ENCODE measurements at places on chromosomes 3 and 15. TPM values are rescaled to one million over a fixed set of nuclear protein-coding genes. Genes with fewer than 3 reads are reported as not detected.

Gene IQCF5
- not detected for total RNA-seq

Gene CLRN1
- total RNA-seq, result not detected

DNA sequence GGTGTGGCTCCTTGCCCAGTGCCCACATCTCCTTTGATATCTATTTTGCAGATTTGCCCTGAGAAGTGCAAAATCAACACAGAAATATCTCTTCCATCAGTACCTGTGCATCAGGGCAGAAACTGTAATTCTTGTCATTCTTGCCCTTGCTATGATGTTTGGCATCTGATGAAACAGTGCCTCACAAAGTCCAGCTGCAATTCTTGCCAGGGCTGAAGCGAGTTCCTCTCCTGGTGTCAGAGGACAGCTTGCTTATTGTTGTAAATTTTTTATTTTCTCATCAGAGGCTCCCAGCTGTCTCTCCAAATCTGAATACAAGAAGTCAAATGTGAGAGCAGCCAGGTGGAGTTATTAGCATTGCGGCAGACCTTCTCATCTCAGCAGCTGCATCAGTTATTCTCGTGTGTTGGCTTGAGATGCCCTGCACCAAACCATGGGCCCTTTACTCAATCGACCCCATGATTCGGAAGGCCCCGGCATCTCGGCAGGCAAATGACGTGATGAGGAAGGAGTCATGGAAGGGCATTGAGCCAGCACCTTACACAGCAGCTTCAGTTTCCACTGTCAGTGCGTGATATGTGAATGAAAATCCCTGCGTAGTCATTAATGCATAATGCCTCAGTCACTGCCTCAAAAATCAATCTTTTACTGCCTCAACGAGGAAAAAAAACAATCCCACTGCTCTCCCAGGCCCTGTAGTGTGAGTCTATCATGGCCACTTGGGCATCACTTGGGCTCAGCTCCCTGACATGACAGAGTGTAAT is 93.4 kb downstream of the CCNL1 start:
- no peak for DNase-seq

Gene AMIGO3
- total RNA-seq, result 0.89 TPM

DNA sequence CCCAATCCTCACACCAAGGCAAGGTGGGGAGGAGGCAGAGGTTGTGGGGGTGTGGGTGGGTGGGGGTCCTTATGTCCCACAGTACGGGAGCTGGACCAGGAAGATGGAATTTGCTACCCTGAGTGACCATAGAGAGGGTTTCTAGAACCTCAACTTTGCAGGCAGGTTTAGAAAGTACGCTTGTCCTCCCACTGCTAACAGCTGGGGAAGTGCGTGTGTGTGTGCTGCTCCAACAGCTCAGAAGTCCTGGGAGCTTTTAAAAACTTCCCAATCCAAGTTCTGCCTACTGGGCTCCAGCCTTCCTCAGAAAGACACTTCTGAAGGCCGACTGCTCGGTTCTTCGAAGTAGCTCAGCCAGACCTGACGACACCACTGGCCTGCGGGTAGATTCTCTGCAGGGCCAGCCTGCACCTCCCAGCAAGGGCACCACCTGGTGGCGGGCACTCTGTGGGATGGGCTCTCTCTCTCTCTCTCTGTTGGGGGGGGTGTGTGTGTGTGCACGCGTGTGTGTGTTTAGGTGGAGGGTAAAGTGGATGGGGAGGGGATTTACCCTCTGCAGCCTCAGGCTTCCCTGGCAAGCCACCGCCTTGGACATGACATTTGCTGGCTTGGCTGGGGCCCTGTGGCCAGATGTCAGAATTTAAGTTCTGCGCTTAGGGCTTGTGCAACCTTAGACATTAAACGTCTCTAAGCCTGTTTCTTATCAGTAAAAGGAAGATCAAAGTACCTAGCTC is 15.6 kb downstream of the TMEM158 start:
- DNase-seq, result peak; percentile 58

GRCh38 chr3:128354788-128355542 is 111.7 kb downstream of the DNAJB8 start:
- no peak for DNase-seq

DNA sequence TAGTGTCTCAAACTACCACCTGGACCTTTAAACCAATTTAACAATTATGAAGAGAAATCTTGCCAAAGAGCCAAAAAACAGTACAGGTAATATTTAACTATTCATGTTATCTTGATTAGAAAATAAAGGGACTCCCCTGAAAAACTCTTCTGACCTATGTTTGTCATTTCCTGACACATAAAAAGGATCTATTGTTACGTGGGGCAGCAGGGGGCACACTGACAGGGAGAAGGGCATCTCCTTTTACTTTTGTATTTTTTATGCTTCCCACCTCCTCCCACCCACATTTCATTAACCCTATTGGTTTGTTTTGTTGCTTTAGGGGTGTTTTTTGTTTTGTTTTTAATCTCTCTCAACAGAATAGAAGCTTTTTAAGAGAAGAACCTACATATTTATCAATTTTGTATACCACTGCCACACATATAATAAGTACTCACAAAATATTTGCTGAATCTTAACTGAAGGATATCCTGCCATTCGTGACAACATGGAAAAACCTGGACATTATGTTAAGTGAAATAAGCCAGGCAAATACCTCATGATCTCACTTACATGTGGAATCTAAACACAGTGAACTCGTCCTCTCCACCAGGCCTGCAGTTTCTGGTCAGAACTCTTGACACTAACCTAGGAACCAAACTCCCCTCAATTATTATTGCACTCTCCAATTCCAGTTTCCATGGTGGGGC is 17.7 kb downstream of the STAG1 start:
- no peak for DNase-seq

- no peak for DNase-seq
These were observed 156.7 kb downstream of the CHL1 start for GRCh38 chr3:353191-353739.

DNA sequence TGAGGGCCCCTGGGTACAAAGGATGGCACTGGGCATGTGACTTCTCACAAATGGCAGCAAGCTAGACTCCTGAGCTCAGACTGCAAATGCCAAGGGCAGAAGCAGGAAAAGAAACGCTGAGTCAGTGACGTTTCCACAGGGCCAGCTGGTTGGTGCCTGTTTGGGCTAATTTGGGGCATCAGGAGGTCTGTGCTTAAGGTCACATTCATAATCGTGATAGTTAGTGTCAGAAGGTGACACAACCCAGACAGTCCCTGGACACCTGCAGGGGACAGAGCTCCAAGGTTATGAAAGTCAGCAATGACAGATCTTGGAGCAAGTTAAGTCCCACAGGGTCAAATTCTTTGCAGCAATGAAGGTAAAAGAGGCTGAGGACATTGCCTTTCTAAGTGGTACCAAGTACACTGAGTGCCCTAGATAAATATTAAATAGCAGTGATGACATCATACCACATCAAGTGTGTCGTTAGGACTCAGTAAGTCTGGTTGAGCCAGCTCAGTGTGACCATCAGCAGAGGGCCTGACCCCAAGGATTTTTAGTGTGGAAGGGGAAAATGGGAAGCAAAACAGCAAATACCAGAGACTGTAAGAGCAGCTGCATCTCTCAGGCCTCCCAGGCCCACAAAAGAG is 556.9 kb upstream of the CFAP20DC start:
- no peak for DNase-seq

GRCh38 chr3:25025236-25025635 is 402.8 kb upstream of the RARB start:
- no peak for DNase-seq

DNA sequence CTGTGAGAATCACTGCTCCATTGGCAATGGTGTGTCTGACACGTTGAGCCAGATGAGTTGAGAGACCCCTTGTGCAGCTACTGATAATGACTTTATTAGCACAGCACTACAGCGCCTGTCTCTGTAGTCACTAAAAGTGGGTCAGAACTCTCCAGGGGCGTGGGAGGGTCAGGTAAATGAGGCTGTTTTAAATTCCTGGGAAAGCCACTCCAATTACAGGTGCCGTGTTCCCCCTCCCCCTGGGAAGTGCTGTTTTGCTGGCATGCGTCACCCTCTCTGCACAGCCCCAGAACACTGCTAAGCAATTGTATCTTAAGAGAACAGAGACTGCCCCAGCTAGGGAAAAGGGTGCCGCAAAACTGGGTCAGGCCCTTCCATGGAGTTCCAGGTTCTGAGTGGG is 21.5 kb upstream of the CPNE9 start:
- DNase-seq, result no peak

DNA sequence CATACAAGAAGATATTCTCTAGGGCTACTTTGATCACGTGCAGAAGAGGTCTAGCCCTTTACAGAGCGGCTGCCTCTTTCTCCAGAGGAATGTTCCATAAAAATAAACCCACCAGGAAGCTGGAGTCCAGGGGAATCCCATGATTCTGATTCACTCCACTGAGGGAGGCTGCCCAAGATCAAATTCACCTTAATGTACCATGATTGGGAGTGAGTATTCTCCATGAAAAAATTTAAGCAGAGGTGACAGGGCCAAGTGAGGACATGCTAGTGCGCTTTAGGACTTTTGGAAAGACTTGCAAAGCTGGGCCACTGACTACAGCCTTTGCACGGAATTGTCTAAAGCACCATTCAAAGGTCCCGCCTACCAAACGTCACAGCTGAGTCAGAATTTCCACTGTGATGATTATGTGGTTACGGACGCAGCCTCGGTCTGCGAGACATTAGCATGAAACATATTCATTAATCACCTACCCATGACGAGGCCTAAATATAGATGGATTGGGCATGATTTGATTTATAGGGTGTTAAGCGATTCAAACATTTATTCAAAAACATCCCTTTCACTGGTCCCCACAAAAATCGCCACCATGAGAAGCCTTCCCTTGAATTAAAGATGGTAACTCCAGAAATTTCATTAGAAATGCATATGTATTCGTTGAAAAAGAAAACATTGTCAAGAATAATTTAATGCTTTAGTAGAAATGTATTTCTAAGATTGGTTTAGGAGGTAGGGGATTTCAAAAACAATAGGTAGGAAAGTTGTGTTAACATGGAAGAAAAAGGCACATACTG is 152.6 kb downstream of the GREM1 start:
- no peak for DNase-seq

DNA sequence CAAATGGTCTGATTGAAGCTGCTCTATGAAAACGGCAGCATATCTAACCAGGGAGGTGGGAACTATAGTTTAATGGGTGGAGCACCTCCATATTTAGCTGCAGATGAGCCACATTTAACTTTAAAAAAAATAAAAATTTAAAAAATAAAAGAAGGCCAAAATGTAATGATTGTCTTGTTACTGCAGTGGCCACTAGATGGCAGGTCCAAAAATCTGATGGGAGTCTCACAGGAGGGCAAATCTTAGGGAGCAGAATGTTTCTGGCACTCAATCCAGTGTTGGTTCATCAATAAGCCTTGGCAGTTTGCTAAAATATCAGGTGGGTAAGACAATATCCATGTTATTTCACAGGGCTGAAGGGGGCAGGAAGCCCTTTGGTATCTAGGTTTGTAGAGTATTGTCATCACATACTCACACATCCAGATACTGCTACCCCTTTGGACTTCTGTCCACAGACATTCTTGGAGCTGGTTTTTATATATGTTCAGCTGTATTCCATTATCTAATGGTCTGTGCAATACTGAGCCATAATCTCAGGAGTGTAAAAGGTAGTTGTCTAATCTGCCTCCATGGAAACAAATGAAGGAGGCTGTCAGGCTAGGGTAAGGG is 233.3 kb downstream of the TIGIT start:
- no peak for DNase-seq

Gene GOLGA6B
- not detected for total RNA-seq

Gene HIGD2B
- not detected for total RNA-seq

Gene SLC22A14
- not detected for total RNA-seq

- DNase-seq, result no peak
These were observed 177.1 kb upstream of the PFN2 start for GRCh38 chr3:150147776-150148175.

DNA sequence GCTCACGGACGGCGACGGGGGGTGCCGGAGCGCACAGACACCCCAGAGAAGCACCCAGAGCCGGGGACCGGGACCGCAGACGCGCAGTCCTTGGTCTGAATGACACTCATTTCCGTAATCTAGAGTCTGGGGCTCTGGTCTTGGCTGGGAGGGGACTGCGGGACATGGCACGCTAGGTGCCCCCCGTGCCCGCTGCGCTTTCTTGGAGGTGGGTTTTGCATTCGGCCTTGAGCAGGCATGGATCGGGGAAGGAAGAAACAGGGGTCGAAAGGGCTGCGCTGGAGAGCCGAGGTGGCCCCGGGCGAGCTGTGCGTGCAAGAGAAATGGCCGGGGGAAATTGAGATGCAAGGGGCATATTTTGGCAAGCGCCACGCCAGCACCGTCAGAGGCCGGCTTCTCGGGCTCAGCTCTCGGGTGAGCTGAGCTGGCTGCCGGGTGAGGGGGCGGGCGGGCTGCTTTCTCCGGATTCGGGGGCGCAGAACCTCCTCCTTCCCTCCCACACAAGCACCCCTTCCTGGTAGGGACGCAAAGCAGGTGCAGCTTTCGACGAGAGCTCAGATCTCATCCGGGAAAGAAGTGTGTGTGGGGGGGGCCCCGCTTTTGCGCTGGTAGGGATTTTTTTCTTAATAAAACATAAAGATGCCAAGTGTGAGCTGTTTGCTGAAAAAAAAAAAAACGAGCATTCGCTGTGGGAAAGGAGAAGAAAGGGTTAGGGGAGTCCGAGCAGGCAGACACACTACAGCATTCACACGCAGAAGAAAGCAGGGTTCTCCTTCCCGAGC is 963 bp upstream of the NTRK3 start:
- DNase-seq, result no peak

DNA sequence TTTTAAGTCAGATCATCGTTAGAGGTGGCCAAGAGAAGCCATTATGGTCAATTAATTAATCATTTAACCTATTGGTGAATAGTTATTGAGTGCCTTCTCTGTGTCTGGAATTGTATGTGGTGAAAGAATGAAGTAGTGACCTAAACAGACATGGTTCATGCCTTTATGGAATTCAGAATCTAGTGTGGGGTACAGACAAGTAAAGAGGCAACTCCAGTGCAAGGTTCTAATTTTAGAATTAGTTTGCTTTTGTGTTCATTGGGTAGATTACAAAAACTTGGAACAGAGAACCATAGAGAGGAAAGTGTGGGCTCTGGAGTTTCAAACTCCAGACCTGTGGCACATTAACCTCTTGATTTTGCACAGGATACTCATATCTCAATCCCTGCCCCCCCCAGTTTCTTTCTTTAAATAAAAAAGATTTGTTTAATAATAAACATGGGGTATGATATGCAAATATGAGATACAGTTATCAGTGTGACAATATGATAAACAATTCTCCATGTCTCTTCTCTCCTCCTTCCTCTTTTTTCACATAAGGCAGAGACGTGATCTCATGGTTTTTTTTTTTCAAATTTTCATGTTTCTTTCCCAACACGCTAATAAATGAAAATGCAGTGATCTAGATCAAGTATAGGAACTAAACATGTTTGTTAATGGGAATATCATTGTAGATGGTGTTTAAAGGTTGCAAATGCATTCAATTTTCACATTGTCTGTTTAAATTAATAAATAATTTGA is 117.9 kb downstream of the MITF start:
- no peak for DNase-seq

DNA sequence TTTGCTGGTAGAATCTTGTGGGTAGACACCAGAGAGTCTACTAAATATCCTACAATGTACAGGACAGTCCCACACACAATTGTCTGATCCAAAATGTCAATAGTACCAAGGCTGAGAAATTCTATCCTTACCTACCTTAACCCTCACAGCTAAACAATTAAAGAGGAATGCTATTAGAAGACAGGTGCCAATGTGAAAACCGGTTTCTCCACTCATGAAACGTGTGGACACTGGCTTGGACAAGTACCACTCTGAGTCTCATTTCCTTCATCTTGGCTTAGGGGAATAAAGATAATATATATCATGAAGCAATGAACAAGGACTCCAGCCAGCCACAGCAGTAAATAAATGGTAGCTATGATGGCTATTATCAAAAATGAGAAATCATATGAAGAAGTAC is 90.2 kb downstream of the RFTN1 start:
- no peak for DNase-seq

GRCh38 chr3:28186748-28187147 is 54.7 kb upstream of the CMC1 start:
- DNase-seq, result no peak

Gene TEX55
- total RNA-seq, result not detected
